ENCODE measurements at places on chromosomes 6 and 20.

GRCh38 chr6:148885136-148885865 lies 138.5 kb downstream of the UST start:
- peak; percentile 40 for DNase-seq

DNA sequence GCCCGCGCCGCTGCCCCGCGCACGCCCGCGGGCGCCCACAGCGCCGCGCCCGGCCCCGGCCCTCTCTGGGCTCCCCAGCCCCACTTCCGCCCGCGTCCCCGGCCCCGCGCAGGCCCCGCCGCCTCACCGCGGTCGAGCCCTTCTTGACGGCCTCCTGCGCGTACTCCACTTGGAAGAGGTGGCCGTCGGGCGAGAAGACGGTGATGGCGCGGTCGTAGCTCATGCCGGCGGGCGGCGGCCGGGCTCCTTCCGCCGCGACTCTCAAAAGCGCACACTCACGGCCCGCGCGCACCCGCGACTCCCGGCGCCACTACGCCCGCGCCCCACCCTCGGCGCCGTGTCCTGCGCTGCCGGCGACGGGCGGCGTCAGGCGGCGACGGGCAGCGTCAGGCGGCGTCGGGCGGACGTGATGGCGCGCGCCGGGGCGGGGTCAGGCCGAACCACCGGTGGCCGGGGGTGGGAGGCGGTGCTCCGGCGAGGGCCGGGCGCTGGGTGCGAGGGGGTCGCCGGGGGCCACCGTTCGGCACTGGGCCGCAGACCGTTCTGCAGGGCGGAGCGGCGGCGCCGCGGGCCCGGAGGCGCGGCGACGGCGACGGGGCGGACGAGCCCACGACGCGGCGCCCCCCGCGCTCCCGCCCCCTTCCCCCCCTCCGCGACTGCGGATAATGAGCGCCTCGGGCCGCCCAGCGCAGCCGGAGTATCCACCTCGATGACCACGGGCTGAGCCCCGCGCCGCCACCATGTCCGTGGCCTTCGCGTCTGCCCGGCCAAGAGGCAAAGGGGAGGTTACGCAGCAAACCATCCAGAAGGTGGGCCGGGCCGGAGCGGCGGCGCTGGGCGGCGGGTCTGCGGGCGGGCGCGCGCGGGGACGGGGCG lies at the start of the genes PSMA7 and SS18L1:
TSS of gene PSMA7 (minus strand) at position 314 of the 876 bp plus-strand sequence. CDS start at position 223, 91 bp downstream.
TSS of gene SS18L1 (plus strand) at position 689 of the 876 bp plus-strand sequence. CDS start at position 741, 52 bp downstream.
- peak; percentile 84 for DNase-seq

GRCh38 chr6:136822046-136822375 lies 381 bp upstream of the PEX7 start:
- no peak for DNase-seq

DNA sequence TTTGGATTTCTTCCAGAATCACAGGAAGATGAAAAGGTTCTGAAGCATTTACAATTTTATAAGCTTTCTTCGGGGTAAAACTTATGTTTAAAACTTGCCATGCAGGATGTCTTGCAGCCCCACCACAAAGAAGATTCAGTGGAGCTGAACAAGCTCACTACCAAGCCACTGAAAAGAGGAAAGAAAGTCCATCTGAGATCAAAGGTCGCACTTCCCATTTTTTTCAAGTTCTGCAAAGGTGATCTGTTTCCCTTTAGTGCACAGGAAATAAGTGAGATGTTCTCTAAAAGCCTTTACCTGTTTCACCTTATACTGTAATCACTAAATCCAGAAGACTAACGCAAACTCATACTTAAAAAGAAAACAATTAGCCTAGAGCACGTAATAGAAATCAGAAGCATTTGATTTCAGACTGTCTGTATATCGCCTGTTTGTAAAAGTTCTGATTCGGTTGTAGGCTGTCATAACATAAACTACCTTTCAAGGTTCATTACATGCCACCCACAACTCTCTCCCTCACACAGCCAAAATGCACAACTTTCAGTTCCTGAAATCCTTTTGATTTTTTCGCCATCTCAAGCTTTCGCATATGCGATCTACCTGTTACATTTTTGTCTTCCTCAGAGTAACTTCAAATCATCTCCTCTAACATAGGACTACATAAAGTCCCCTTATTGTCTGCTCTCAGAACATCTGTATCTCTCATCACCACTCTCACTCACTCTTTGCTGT lies 1.8 kb downstream of the ECHDC1 start:
- no peak for DNase-seq

GRCh38 chr6:167652701-167653095 lies 174.0 kb upstream of the AFDN start:
- no peak for DNase-seq

DNA sequence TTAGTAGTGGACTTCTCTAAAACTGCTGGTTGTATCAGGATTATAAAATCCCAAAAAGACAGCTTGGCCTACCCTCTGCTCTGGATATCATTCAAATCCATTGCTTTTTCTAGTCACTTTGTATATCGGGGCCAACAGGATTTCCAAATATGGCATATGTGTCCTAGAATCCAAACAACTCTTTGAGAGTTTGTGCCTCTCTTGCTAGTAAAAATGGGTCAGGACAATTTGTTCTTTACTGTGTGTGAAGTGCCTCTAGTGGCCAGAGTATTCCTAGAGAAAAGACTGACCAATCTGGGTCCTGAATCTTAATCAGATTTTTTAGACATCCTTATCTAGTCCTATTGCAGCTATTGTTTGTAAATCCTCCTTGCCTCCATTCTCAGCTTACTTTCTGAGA lies 33.5 kb upstream of the MANEA start:
- DNase-seq, result no peak

DNA sequence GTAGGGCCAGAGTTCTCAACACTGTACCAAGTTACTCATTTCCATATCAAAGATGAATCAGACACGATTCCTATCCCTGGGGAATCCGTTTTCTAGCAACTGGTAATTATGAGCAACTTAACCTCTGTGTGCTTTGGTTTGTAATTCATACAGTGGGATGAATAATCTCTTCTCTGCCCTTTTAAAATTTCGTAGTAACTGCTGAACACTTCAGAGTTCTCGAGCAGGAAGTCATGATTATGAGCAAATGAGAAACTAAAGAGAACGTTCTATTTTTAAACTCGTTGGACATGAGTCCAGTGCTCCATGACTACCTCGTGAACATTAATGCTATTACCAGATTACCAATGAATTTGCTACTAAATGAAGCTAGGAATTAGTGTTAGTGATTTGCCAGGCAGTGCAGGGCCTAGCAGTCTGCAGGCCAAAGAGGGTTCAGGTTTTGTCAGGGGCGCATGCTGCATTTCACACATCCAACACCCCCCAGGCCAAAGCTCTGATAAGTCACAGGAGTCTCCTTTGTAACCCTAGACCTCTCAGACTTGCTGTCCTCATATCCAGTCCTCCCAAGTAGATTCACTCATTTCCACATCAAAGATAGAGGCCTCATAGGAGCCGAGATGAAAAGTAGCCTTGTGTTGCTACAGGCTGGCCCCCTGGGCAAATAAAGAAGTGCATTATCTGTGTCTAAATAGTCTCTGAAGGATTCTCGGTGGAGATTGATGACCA lies 45.8 kb upstream of the VSTM2L start:
- no peak for DNase-seq

DNA sequence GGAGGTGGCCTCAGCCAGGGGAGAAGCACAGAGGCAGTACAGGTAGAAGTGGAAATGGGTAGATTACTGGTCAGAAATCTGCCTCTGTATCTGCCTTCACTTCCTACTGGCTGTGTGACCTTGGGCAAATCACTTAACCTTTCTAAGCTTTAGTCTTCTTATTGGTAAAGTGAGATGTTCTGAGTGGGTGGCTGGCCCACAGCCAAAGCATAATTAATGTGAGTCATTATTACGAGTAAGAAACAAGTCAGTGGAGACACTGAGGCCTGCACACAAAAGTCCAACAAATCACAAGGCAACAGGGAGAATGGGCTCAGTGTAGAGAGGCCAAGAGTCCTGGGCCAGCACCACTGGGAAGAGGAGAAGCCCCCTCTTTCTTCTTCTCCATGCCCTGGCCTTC lies 39.1 kb downstream of the NRN1 start:
- DNase-seq, result peak; percentile 52

GRCh38 chr6:148173548-148173947 lies 169.1 kb upstream of the SASH1 start:
- DNase-seq, result no peak

DNA sequence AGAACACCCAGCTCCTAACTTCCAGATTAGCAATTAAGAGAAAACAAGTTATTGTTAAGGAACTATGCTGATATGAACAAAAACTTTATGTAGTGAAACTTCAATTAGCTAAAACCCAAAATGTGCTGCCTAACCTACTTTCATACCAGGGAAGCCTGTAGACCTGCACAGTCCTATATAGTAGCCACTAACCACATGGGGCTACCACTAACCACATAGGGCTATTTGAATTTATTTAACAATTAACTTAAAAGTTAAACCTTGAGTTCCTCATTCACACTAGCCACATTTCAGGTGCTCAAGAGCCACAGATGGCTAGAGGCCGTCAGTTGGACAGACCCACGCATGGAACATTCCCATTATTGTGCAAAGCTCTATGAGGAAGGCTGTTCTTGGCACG lies 72.4 kb upstream of the LAMP5 start:
- DNase-seq, result no peak

DNA sequence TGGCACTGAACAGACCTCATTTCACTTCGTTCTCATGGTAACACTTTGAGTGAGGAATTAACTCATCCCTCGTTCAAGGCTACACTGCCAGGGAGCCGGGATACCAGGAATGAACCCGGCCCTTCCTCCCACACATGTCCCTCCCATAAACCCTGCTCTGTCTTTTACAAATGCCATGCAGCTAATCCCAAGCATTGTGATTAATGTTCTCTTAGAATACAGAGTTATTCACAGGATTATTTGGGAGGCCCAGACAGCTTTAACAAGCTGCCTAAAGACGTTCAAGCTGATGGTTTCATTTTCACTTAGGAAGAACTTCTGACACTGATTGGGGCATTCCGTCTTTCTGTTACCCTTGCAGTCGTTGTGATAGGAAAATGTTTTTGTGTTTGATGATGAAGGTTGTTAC lies 42.5 kb upstream of the CD83 start:
- peak; percentile 38 for DNase-seq

DNA sequence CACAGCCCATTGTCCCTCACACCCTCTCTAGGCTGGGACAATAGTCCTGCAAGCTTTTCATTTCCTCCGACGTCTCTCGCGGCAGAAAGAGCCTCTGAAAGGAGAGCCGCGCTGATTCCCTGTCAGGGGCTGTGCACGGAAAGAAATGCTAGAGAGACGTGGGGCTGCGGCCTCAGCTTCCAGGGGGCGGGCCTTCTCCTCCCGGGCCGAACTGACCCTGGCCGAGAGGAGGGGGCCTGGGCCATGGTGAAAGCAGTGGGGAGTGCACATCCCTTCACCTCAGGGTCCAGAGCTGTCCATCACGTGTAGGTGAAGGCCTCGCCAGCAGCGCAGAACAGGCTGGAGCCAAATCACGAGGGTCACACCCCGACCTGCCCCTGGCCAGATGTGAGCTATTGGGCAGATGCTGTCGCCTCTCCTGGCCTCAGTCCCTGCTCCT lies 220.4 kb downstream of the TAF4 start:
- DNase-seq, result no peak

Data from MCF 10A (cell line).